ENCODE measurements at places on chromosomes 11 and 22.

DNA sequence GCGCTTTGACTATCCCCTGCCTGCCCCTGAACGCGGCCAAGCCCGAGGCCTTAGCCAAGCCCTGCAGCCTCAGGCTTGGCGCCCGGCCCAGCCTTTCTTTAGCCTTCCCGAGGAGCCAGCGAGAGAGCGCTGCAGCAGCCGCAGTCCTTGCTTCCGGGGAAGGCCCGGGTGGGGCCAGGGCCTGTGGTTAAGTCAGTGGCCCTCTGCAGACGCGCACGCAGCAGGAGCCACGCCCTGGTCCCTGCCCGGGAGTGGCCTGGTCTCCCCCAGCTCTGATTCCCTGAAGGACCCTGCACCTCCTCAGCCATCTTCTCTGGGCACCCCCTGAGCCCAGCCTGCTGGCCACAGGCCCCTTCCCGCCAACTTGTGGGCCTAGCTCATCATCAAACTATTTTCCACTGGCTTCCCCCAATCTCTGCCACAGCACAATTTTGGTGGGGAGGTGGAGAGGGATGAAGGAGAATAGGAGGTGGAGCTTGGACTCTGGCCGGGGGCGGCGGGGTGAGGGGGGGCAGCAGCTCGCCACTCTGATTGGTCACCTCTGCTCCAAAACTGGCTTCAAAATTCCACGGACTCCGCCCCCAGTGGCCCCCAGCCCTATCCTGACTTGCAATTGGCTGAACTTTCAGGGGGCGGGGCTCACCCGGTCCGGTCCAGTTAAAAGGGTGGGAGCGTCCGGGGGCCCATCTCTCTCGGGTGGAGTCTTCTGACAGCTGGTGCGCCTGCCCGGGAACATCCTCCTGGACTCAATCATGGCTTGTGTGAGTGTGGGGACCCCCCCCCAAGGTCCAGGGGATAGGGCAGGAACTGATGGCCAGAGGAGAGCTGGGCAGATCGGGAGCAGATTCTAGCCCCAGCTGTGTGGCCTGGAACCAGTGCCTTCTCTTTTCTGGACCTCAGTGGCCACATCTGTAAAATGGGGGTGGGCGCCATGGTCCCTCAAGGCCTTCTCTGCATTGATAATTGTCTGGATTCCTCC is at the start of gene LGALS1:
Gene LGALS1, plus strand, starts transcription at position 686 of the 979 bp plus-strand sequence. Its CDS starts 67 bp downstream, at position 753.
- DNase-seq: peak; percentile 97

- DNase-seq: no peak
Observed at GRCh38 chr11:5803982-5804381, 4.7 kb upstream of the OR52N2 start.

GRCh38 chr11:125091877-125092664 is 19.4 kb downstream of the TMEM218 start:
- DNase-seq: no peak

GRCh38 chr11:68977781-68978625 is 2.8 kb downstream of the MRGPRD start:
- no peak for DNase-seq

- no peak for DNase-seq
Observed at GRCh38 chr22:48241658-48242057, 1479.2 kb downstream of the TBC1D22A start.

GRCh38 chr11:76792505-76793264 is 9.5 kb downstream of the TSKU start:
- peak; percentile 46 for DNase-seq

DNA sequence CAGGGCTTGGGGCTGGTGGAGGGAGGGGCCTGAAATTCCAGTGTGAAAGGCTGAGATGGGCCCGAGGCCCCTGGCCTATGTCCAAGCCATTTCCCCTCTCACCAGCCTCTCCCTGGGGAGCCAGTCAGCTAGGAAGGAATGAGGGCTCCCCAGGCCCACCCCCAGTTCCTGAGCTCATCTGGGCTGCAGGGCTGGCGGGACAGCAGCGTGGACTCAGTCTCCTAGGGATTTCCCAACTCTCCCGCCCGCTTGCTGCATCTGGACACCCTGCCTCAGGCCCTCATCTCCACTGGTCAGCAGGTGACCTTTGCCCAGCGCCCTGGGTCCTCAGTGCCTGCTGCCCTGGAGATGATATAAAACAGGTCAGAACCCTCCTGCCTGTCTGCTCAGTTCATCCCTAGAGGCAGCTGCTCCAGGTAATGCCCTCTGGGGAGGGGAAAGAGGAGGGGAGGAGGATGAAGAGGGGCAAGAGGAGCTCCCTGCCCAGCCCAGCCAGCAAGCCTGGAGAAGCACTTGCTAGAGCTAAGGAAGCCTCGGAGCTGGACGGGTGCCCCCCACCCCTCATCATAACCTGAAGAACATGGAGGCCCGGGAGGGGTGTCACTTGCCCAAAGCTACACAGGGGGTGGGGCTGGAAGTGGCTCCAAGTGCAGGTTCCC is at the start of gene APOC3:
Gene APOC3, plus strand, starts transcription at position 383 of the 659 bp plus-strand sequence. CDS start 676 bp downstream, outside the sequence.
- DNase-seq: no peak

GRCh38 chr22:42873356-42873755 is 16.3 kb upstream of the ARFGAP3 start:
- no peak for DNase-seq

- peak; percentile 93 for DNase-seq
Observed at GRCh38 chr11:819943-820649, 1.4 kb downstream of the PNPLA2 start.

GRCh38 chr11:134139873-134140331 is 71.0 kb downstream of the JAM3 start:
- DNase-seq: no peak

DNA sequence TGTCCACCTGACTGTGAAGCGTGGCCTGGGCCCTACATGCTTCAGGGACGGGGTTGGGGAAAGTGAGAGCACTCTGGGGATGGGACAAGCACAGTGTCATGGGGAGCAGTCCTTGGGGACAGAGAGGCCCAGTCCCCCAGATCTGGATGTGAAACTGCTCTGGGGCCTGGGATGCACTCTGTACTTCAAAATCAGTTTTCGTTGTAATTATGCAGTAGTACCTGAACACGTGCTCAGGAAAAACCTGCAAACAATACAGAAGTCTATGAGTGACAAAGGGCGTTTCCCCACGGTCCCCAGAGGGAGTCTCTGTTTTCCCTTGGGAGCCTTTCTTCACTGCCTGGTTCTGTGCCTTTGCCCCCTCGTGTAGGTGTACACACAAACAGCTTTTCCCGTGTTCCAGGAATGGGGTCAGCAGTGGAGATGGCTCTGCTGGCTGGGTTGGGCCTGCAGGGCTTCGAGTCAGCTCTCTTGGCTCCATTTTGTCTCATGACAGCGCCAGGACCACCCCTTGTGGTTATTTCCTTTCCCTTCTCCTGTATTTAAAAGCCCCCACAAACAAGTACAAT is 5.2 kb upstream of the TNFRSF13C start:
- DNase-seq: no peak

DNA sequence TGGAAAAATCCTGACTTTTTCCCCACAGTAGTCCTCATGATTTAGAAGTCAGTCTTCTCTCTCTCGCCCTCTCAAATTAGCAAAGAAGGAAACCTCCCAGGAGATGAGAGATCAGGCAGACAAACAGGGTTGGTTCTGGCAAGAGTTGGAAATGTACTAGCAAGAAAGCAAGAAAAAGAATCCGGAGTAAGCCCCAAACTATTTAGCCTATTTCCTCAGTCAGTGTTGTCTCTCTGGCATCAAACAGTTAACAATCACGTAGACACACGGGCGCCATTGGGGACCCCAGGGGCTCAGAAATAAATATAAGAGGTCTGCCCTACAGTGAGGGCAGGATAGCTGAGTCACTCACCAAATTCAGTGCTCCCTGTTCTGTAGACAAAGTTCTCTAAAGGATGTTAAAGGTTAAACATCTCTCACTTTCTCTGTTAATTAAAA is 4.7 kb downstream of the C11orf52 start:
- no peak for DNase-seq

GRCh38 chr11:48116437-48117228 is 100.0 kb upstream of the OR4B1 start:
- DNase-seq: no peak

DNA sequence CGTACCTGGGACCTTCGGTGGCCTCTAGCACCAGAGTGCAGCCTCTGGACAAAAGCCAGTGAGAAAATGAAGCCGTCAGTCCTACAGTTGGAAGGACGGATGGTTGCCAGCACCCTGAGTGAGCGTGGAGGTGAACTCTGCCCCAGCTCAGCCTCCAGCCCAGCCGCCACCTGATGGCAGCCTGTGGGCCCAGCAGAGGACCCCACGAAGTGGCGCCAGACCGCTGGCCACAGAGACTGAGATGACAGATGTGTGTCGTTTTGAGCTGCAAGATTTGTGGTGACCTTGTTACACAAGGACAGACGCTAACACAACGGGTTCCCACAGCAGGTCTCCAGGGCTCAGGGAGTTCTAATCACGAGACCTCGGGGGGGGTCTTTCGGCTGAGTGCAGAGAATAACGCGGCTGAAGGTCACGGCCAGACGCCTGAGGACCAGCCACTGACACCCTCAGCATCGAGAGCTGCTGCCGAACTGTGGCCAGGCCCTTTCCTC is 75.0 kb downstream of the BRD1 start:
- DNase-seq: no peak

- no peak for DNase-seq
Observed at GRCh38 chr11:12587333-12587991, 86.8 kb upstream of the TEAD1 start.

GRCh38 chr22:36577019-36577418 is 48.1 kb upstream of the EIF3D start:
- DNase-seq: no peak

DNA sequence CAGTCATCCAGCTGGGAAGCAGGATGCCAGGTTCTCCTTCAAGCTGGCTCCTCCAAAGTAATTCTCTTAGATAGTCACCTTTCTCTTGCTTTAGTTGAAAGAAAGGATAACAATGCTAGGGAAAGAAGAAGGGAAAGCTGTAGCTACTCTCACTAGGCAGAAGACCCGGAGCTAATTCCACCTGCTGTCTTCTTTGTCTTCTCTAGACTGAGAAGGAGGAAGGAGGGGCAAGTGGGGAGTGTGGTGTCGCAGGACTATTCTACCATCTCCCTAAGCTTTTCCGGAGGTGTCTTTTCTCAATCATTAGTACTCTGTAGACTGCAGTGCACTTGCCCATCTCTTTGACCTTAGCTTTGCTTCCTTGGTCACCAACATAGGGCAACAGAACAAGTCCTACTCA is 162.8 kb downstream of the NCAM1 start:
- DNase-seq: no peak

- DNase-seq: no peak
Observed at GRCh38 chr11:10352921-10353550, 48.2 kb downstream of the ADM start.

GRCh38 chr11:4672470-4672869 is 25.2 kb downstream of the OR51E2 start:
- no peak for DNase-seq

- DNase-seq: no peak
Observed at GRCh38 chr11:46601129-46601528, 7.3 kb upstream of the AMBRA1 start.
